ENCODE measurements at places on chromosomes 1 and 21. TPM values are rescaled to one million over a fixed set of nuclear protein-coding genes. Genes with fewer than 3 reads are reported as not detected.

CASQ2 gene
- not detected for total RNA-seq

LRRC39 gene
- total RNA-seq: 3.7 TPM

YTHDF2 gene
- 36.9 TPM for total RNA-seq

RNF186 gene
- not detected for total RNA-seq

HRNR gene
- total RNA-seq: not detected

FAM163A gene
- total RNA-seq: not detected

CHI3L2 gene
- total RNA-seq: 10.5 TPM

GRCh38 chr1:188426561-188426960 lies 1597.8 kb downstream of the PLA2G4A start:
- DNase-seq: no peak

DNA sequence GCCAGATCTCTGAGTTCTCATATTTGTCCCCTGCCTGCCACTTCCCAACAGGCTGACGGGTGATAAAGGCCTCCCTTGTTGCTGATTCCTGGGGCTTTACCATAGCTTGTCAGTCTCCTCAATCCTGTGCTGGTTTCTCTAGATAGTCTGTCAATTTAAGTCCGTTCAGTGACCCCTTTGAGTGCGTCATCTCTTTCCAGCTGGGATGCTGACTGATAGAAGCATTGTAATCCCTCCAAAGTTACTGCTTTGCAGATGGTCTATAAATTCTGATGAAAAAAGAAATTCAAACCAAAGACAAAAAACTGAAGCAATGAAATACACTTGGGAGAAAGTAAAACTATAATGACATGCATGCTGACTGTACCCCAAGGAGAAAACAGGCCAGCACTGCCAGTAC lies 28.3 kb downstream of the RHOU start:
- no peak for DNase-seq

GRCh38 chr21:27477296-27477695 lies 510.4 kb upstream of the ADAMTS5 start:
- peak; percentile 35 for DNase-seq

DNA sequence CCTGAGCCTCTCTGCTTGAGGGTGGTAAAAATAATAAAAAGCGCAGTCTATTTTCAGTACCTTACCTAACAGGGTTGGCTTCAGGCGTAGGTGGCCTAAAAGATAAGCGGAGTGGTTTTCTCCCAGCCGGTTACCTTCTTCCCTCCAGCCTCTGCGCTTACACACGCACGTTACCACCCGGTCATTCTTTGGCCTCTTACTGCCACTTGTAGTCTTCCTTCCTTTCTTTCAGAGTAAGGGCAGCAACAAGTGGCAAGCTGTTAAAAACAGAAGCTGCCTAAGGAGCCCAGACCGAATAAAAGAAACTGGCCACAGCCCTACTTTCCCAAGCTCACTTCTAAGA lies 35.4 kb downstream of the CLCA1 start:
- no peak for DNase-seq

- peak; percentile 62 for DNase-seq
These were observed 16.6 kb upstream of the EYA3 start for GRCh38 chr1:28104866-28105467.

GRCh38 chr1:232377494-232377770 lies 252.5 kb downstream of the SIPA1L2 start:
- peak; percentile 60 for DNase-seq

Measured in fibroblast of the aortic adventitia (primary cell).